ENCODE measurements at places on chromosomes 3 and 15. TPM values are rescaled to one million over a fixed set of nuclear protein-coding genes. Genes with fewer than 3 reads are reported as not detected.
A peak's percentile ranks its signal among the peaks of the same experiment; 100 is the strongest.

DNA sequence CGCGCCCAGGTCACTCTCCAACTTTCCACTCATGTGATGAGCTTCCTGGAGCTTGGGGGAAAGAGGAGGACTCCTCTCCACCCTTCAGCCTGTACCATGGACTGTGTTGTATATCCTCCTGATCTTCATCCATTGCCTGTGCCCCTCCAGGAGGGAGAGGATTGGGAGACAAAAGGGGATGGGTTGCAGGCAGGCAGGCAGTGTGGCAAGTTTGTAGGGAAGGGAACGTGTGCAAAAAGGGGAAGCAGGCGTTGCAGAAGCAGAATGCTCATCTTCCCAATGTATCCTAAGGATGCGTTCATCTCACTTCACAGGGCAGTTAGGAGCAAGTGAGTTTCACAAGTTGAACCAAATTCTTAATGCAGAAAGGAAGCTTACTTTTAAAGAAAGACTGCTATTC lies 28.1 kb upstream of the GHSR start:
- peak overlapping the region; percentile 87 for H3K4me3 ChIP-seq
- H3K27ac ChIP-seq = no peak overlapping the region
- H3K27me3 ChIP-seq = peaks cover 9% of the 10 kb centered on the region
- peaks cover 17% of the 10 kb centered on the region for H3K4me1 ChIP-seq

DNA sequence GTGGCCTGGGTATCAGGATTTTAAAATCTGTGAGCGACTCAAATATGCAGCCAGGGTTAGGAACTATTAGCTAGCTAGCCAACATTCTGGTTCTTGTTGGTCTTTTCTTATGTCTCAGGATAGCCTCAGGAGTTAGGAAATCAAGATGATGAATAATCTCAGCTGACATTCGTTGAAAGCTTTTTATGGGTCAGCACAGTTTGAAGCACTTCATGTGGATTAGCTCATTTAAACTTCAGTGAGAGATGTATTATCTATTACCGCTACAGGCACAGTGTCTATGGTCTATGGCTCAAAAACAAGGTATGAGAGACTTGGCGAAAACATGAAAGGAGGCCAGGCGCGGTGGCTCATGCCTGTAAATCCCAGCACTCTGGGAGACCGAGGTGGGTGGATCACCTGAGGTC lies 187.5 kb upstream of the THRB start:
- peaks cover 50% of the 10 kb centered on the region for H3K27me3 ChIP-seq
- DNase-seq = no peak
- H3K4me3 ChIP-seq = no peak overlapping the region
- peaks cover 22% of the 10 kb centered on the region for H3K4me1 ChIP-seq

DNA sequence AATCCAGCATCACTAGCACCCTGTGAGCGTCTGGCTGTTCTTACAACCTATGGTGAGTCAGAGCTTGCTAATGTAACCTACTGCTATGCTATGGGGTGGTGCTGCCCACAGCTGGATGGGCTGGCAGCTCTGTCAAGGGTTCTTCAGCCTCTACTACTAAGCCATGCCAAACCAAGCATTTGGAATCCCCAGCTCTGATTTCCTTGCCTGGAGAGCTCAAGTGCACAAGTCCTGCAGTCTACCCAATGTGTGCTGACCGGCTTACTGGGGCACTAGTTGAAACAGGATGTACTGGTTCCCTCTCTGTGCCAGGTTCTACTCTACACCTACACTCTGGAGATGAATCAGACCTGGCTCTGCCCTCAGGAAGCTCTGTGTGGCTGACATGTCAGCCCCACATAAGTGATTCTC lies 4.2 kb downstream of the TEX264 start:
- H3K36me3 ChIP-seq = peaks cover 30% of the 10 kb centered on the region
- peak; percentile 64 for DNase-seq
- H3K4me1 ChIP-seq = peaks cover 70% of the 10 kb centered on the region
- peak overlapping the region; percentile 64 for H3K4me3 ChIP-seq
- peak overlapping the region; percentile 89 for H3K27ac ChIP-seq
- no peaks in the 10 kb centered on the region for H3K27me3 ChIP-seq

DNA sequence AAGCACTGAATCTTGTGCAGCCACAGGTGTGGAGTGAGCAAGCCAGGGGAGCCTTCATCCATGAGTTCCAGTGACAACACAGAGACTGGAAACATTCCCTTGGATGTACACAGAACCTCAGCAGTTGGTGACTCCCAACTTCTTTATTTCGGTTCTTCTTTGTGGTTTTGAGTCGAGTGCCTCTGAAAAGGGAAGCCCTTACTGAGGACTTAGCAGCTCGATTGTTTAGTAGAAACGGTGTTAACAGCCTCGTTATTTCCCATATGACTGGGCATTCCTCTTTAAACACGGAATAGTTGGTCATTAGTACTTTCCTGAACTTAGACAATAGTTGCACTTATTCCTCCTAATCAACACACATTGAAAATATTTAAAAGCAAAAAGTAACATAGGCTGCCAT lies 7.7 kb downstream of the SLCO3A1 start:
- no peak overlapping the region for H3K4me3 ChIP-seq
- peaks cover 72% of the 10 kb centered on the region for H3K4me1 ChIP-seq
- H3K36me3 ChIP-seq = peaks cover 10% of the 10 kb centered on the region
- H3K27me3 ChIP-seq = peaks cover 2% of the 10 kb centered on the region

DNA sequence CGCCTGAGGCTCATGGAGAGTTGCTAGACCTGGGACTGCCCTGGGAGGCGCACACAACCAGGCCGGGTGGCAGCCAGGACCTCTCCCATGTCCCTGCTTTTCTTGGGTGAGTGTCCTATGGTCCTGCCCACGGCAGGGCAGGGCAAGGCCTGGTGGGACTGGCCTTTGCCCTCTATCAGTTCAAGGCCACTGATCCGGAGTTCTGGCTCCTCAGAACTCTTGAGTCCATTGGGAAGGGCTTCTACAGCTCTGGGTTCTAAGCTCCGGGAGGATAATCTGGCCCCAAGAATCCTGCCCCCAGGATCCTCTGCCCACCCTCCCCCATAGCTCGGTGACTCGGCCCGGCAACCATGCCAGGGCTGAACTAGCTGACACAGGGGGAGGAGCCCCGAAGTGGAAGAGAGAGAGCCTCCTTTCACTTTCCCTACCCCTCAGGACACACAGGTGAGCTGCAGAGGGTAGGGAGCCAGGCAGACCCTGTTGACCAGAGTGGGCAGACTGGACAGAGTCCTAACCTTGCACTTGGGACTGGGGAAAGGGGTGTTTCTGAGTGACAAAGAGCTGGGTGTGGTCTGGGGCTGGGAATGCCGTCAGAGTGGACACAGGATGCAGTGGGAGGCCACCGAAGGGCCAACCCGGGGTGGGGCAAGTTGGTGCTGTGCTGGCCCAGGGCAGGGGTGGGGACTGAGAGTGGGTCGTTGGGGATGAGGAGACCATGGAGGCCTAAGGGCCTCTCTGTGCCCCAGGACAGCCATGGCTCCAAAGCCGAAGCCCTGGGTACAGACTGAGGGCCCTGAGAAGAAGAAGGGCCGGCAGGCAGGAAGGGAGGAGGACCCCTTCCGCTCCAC lies 664 bp downstream of the PARP3 start:
- peak overlapping the region; percentile 91 for H3K27ac ChIP-seq
- DNase-seq = peak; percentile 89
- no peaks in the 10 kb centered on the region for H3K27me3 ChIP-seq
- peaks cover 24% of the 10 kb centered on the region for H3K4me1 ChIP-seq

DNA sequence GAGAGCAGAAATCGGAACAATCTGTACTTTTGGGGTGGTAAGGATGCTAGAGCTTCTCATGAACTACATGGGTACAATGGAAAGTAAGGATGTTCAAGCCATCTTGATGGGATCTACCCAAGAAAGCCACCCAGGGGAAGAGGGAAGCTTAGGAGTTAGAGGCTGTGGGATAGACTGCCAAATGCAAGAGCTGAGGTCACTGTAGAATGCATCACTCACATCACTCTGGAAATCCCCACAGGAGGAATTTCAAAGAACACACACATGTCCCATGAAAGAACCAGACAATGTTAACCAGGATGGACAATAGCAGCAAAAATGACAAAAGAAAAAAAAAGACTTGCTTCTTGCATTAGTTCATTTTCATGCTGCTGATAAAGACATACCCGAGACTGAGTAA lies 32.8 kb upstream of the UBE2E2 start:
- no peaks in the 10 kb centered on the region for H3K4me1 ChIP-seq
- H3K36me3 ChIP-seq = no peaks in the 10 kb centered on the region
- no peaks in the 10 kb centered on the region for H3K27me3 ChIP-seq
- H3K27ac ChIP-seq = no peak overlapping the region
- no peak for DNase-seq

GRCh38 chr3:167866331-167866730 lies 130.8 kb downstream of the SERPINI1 start:
- no peak overlapping the region for H3K27ac ChIP-seq
- H3K36me3 ChIP-seq = no peaks in the 10 kb centered on the region
- no peaks in the 10 kb centered on the region for H3K4me1 ChIP-seq

DNA sequence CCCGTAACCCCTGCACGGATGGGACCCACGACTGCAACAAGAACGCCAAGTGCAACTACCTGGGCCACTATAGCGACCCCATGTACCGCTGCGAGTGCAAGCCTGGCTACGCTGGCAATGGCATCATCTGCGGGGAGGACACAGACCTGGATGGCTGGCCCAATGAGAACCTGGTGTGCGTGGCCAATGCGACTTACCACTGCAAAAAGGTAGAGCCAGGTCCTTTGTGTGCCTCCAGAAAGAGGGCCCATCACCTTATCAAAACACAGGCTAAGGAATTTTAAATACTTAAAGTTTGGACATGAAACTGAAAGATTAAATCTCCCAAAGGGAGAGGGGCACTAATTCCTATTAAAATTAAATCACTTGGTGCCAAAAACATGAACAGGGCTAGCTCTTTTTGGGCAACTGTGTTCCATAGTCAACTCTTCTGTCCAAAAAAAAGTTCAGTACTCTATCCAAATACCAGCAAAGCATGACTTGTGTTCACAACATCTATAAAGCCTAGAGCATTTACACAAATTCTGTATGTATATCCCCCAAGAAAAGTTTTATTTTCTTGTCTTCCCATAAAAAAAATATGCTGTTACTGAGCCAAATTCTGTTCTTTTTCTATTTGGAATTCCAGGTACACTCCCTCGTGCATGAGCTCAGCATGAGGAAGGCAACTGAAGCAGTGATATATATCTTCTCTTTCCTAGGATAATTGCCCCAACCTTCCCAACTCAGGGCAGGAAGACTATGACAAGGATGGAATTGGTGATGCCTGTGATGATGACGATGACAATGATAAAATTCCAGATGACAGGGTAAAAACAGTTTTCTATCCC lies 9.2 kb downstream of the THBS1 start:
- peaks cover 14% of the 10 kb centered on the region for H3K4me1 ChIP-seq
- DNase-seq = no peak
- no peak overlapping the region for H3K4me3 ChIP-seq
- H3K27ac ChIP-seq = no peak overlapping the region
- H3K27me3 ChIP-seq = peaks cover 3% of the 10 kb centered on the region
- H3K36me3 ChIP-seq = peaks cover 8% of the 10 kb centered on the region

DNA sequence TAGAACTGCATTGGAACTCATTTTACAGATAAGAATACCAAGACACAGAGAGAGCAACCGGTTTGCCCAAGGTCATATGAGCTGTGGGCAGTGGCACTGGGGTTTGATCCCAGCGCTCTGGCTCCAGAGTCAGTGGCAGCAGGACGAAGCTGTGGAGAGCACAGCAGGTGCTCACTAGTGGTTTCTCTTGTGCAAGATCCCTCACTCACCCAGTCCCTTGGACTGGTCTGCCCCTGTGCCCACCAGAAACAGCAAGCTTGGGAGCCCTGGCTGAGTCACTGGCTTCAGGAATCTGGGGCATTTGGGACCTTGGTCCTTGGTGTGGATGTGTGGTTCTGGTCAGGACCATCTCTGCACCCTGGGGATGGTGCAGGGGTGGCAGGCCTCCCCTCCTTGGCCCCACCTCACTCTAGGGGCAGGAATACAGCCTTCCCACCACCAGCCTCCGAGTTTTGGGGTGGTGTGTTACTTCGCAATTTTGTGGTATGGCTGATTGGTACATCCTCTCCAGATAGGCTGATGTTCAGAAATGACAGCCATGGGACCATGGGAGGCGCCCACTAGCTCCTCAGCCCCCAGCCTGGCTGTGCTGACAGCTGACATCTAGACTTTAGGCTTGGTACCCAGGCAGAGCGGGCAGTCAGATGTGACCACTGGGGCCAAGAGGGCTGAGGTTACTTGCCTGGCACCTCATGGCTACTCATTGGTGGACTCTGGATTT lies 104.6 kb downstream of the LSM3 start:
- H3K4me1 ChIP-seq = no peaks in the 10 kb centered on the region
- H3K27me3 ChIP-seq = no peaks in the 10 kb centered on the region
- H3K27ac ChIP-seq = no peak overlapping the region
- H3K36me3 ChIP-seq = no peaks in the 10 kb centered on the region
- H3K4me3 ChIP-seq = no peak overlapping the region
- DNase-seq = no peak

DNA sequence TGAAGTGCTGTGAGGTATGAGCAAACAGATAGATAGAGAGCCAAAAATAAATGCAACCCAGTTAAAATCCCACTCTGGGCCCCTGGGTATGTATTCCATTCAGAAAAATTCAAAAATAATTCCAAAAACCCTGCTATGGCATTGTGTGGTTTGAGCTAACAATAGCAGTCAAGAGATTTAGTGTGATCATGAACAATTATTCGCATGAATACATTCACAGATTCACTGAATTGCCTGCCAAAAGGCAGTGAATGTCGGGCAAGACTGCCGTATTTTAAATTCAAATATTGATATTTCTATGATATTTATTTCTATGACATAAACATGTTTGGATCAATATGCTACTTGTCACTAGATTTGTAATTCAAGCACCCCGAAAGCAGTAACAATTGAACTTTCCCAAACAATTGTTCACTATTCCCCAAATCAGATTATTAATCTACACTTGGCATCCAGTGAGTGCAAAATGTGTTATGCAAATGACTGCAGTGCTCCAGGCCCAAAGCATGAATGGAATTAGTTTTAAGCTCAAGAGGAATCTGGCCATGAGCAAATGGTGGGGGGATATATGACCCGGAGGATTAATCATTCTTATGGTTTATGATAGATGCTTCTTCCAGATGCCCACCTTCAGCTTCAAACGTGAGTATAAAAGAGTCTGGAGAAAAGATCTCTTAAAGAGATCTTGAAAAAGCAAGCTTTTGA lies 417.0 kb upstream of the MEIS2 start:
- no peak overlapping the region for H3K4me3 ChIP-seq
- H3K4me1 ChIP-seq = no peaks in the 10 kb centered on the region
- no peaks in the 10 kb centered on the region for H3K36me3 ChIP-seq

FILIP1L gene
- total RNA-seq = 1.4 TPM

AMT gene
- 2.6 TPM for total RNA-seq

XCR1 gene
- total RNA-seq = 0.05 TPM

CPA3 gene
- not detected for total RNA-seq

CADM2 gene
- total RNA-seq = not detected
